Coronary artery (tissue), 2 donors: ENCODE measurements at places on chromosomes 12 and 14.

DNA sequence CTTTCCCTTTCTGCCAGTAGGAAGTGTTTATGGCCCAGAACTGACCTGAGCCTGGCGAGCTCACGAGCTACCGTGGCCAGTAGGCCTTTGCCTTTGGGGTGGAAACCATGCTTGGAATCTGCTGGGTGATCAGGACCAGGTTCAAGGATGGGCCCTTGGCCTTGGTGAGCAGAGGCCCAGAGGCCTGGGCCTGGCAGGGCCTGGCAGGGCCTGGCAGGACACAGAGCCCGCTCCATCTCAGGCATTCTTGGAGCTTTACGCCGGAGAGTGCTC, 184.8 kb upstream of the RTL1 start:
- no peak for DNase-seq

GRCh38 chr14:68392393-68393141, 400.3 kb downstream of the ZFP36L1 start:
- no peak for DNase-seq

DNA sequence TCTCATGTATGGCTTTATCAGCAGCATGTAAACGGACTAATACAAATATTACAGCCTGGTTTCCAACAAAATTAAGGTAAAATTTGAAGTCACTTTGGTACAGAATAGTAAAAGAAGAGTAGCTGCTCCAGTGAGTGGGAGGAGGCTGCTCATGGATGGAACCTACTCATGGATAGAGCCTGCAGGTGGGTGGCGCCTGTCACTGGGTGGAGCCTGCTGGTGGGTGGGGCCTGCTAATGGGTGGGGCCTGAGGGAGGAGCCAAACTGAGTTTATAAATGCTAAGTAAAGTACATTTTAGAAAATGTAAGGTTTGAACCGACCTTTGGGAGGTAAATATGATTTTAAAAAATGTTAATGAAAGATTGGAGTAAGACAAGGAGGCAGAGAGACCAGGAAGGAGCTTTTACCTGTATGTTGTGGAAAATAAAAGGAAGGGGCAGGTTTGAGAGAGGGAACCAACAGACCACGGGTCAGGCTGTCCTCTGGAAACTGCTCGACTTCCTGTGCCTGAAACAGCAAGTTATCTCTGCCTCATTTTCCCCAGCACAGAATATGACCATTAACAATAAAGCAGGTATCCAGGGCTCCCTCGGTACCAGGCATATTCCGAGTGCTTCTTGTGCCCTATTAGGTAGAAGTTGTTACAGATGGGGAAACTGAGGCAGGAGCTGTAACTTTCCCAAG, 55.9 kb upstream of the SEL1L start:
- no peak for DNase-seq

DNA sequence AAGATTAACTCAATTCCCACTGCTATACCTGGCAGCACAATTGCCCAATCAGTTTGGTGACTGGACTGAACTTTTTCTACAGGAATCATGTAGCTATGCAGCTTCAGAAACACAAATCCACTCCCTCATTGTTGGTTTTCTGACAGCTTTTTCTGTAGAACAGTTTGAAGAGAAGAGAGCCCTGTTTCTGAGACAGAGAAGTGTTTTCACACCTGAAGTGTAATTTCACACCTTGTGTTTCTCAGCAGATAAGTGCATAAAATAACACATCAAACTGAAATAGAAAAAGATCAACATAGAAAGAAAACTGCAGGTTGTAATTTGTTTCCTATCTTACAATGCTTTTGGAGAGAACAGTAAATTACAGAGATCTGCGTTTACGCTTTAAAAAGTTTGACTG, 335.6 kb downstream of the SNAPC1 start:
- DNase-seq: no peak

- no peak for DNase-seq
Observed at GRCh38 chr12:99386907-99387306, 260.6 kb upstream of the GARIN6 start.

DNA sequence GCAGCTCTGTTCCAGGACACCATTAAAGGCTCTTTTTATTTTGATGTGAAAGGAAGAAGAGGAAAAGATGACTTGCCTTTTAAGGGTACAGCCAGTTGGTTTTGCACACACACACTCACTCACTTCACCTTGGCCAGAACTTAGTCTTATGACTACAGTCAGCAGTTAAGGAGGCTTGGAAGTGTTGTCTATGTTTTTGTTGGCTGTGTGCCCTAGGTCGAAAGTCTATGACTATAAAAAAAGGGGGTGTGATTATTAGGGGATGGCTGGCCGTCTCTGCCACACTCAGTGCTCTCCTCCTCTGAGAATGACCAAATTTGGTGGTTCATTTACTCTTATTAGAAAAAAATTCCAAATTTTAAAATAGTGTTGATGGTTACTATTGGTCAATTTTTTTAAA, 139.5 kb upstream of the OTX2 start:
- no peak for DNase-seq

GRCh38 chr14:59159169-59159568, 29.3 kb upstream of the DAAM1 start:
- DNase-seq: no peak

DNA sequence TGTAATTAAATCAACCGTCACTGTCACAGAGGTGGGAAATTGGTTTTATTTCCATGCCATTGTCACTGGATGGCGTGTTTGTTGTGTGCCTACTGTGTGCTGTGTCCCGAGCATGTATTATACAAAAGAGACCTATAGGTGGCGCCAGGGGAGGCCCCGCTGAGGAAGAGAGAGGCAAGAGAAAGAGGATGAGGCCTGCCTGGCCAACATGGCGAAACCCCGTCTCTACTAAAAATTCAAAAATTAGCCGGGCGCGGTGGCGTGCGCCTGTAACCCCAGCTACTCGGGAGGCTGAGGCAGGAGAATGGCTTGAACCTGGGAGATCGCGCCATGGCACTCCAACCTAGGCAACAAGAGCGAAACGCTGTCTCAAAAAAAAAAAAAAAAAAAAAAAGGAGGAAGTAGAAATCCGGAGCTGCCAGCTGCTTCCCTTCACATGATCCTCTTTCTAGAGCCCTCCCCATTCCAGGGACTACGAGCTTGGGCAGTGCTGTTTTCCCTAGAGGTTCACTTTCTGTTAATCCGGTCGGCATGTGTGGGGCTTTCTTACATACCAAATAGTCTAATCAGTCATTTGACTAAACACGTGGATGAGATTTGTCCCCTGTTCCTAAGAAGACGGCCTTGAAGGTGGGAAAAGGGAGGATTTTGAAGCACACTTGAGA, 6.4 kb upstream of the CCDC175 start:
- DNase-seq: no peak

DNA sequence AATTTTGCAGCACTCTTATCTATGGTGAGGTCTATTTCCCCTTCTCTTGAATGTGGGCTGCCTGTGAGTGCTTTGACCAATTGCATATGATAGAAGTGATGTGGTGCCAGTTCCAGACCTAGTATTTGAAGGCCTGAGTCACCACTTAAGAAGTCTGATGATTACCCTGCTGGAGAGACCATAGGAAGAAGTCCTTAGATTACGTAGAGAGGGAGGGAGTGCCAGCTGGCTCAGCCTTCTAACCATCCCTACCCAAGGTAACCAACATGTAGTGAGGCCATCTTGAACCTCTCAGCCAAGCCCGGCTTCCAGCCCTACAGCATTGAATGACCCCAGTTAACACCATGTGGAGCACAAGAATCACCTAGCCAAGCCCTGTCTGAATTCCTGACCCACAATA, 166.9 kb downstream of the NELL2 start:
- DNase-seq: no peak

DNA sequence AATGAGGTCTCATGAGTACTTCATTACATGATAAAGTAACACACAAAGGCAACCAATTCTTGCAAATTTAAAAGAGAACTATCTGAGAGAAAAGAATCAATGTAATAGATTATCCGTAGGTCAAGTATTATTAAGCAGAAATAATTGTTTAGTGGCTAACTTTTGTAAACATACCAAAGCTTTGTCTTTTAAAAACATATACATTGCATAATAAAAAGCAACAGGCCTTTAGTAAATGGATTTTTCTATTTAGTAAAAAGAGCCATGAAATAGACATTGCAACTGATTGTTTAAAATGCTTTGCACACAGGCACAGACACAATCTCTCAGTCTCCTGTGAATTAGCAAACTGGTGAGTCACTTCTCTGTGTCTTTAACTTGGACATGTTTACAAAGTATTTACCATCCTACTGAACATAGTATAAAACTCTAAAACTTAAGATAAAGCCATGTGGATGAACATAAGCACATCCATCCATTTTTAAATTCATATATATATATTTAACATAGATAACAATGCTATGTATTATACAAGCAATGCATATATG, 518.7 kb upstream of the MGAT4C start:
- no peak for DNase-seq

GRCh38 chr14:98943907-98944306, 328.1 kb downstream of the BCL11B start:
- no peak for DNase-seq

DNA sequence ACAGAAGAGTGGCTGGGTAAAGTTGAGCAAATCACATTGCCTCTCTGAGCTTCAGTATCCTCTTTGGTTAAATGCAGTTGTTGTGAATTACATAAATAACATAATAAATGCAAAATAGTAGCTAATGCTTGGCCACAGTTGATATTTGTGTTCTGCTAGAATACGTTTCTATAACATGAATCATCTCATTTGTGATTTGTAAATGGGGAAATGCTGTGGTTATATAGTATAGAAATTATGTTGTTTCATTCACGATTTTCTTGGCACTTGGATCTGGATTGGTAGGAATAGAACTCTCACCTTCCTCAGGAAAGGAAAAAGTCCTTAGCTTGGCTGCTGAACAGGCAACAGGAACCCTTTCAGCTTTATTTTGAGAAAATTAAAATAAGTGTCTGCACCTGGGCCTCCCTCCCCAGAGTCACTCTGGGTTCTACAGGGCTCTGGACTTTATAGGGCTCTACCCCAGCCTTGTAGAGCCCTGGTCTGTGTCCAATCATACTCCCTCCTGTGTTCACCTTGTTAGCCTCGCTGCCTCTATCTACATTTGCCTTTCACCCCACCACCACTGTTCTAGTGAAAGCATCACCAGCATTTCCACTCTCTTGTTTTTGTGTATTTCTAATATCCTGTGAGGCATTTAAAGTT, 107.7 kb upstream of the BCAT1 start:
- DNase-seq: no peak
